ENCODE measurements at places on chromosomes 6 and 20.
A peak's percentile ranks its signal among the peaks of the same experiment; 100 is the strongest.

DNA sequence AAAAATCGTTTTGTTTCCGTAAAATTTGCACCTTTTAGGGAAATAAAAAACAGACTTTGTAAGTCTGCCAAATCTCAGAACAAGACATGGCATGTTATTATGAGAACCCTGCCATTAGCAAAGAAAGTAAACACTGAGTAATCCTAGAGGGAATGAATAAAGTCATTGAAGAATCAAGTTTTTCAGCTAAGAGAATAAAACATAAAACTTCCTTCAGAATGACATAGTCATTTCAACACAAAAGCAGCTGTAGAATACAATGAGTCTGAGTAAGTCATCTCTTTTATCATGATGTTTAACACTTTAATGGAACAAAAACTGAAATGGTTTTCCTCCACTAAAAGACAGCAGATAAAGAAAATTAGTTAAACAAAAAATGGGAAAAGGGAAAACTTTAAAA is 10.3 kb upstream of the DST start:
- no peak for DNase-seq

DNA sequence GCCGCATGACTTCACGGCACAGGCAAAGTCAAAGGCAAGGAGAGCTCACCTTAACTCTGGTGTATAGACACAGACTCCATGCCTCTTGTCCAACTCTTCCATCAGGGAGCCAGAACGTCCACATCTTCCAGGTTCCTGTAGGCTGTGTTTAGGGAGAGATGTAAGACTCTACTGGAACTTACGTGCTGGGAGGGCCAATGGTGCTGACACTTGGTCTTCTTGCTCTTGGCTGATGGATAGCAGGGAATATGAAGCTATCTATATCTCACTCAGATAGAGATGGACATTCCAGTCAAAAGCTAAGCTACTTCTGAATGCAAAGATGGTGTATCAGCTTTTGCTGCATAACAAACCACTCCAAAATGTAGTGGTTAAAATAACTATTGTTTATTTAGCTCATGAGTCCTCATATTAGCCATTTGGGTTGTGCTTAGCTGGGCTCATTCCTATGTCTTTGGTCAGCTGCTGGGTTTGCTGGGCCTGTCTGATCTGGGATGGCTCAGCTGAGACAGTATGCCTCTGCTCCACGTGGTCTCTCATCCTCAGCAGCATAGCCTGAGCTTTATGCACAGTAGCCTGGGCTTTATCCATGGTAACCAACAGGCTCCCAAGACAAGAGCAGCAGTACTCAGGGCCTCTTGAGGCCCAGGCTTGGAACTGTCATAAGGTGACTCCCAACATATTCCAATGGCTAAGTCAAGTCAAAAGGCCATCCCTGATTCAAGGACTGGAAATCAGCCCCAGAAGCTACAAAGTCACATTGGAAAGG is 111.6 kb downstream of the SNX5 start:
- DNase-seq, result no peak

- no peak for DNase-seq
Observed at GRCh38 chr6:159871906-159872305, 18.9 kb upstream of the MAS1 start.

DNA sequence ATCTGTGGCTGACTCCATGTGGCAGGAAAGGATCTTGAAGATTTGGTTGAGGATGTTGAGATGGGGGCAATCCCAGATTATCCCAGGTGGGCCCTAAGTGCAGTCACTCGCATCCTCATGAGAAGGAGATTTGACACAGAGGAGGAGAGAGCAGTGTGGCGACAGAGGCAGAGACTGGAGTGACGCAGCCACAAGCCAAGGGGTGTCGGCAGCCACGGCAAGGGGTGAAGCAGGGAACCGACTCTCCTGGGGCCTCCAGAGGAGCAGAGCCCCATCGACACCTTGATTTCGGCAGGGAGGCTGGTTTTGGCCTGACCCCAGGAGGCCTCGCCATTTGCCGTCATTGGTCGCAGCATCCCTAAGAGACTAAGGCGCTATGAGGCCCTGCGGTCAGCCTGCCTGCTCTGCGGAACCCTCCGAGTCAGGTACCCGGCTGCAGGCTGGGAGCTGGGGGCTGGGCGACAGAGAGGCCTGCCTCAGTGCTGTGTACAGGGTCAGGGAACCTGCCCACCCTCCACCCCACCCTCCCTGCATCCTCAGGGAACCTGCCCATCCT is 12.5 kb downstream of the EEF1A2 start:
- no peak for DNase-seq

- DNase-seq, result peak; percentile 52
Observed at GRCh38 chr6:88165844-88166492, at the start of gene CNR1. Gene CNR1 (minus strand): TSS chr6:88166347. CDS start chr6:88145274, 21,073 bp downstream.

DNA sequence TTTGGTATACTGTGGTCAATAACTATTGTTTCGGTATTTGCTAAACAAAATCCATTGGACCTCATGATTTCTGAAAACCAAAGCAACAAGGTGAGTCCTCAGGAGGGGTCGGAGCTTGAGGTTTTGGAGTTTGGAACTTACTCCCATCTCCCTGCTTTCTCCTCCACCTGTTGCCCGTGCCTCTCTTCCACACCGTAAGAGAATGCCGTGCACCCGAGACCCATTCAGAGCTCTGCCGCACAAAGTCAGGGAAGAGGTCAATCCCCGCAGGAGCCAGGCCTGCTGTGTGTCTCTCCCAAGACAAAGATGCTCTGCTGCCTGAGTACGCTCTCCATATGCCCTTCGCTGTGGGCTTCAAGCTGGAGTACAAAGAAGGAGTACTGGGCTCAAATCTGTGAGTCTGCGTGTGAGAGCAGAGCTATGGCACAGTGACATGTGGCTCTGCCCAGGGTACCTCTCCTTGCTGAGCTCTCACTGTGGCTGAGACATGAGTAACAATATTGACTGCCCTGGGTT is 23.9 kb downstream of the PXDC1 start:
- no peak for DNase-seq
